ENCODE measurements at places on chromosomes 6 and 20.
A peak's percentile ranks its signal among the peaks of the same experiment; 100 is the strongest.

- no peak for DNase-seq
Measured at GRCh38 chr6:125766641-125767040, 17.2 kb downstream of the HEY2 start.

- no peak for DNase-seq
Measured at GRCh38 chr6:2773449-2773848, 8.3 kb downstream of the WRNIP1 start.

DNA sequence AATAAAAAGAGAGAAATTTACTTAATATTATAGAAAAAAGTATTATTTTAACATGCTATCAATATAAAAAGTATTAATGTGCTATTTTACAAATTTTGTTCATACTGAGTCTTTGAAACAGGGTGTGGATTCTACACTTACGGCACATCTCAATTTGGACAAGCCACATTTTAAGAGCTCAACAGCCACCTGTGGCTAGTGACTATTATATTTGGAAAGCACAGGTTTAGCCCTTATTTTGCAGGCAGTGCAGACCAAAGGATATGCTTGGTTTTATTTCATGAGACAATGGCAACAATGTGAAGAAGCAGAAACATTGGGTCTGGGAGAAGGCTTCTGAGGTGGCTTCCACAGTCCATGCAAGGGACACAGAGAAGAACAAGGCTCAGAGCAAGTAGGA lies 74.6 kb downstream of the BACH2 start:
- DNase-seq: no peak

DNA sequence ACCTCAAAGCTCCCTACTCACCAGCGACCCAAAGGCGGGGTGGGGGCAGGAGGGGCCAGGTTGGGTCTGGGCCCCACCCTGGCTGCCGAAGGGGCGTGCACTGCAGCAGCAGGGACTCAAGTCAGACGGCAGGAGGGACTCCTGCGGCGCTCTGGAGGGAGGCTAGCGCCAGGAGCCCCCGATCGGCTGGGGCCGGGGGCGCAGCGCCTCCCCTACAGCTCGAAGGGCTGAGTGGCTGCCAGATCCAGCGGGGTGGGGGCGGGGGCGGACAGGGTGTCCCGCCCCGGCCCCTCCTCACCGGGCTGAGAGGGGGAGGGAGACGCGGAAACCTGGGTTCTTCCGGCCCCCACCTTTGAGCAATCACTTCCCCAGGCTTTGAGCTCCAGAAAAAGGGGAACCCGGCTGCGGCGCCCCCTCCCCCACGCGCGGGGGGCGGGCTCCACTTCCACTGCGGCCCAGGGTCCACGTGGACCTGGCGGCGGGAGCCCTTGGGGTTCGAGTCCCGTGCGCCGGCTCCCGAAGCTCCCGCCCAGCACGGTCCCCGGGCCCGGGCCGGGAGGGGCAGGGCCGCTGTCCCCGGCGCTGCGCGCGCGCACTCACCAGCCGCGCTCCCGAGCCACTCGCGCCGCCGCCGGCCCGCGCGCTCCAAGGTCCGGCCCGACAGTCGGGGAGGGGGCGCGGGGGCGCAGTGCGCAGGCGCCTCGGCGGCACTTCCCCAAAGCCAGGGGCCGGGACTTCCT lies at the start of gene RGS19:
Gene RGS19 (minus strand): TSS at position 246 of the 740 bp plus-strand sequence. CDS start 2,632 bp downstream, outside the sequence.
- DNase-seq: peak; percentile 84

DNA sequence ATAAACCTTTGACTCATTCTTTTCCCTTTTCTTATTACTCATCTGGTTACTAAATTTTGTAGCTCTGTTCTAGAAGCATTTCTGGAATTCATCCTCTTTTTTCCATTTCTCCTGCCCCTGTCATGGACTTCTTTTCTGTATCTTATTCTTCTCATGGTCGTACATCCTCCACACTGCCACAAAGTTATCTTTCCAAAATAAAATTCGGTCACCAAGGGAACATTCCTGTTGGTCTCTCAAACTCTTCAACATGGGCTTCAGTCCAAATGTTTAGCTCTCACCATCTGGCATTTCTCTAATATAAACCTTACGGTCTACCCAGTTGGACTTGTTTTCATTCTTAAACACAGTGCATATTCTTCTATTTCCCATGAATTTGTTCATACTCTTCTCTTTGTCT lies 428.8 kb upstream of the ID4 start:
- DNase-seq: no peak

GRCh38 chr6:34888514-34888856 lies 570 bp upstream of the ANKS1A start:
- DNase-seq: no peak

DNA sequence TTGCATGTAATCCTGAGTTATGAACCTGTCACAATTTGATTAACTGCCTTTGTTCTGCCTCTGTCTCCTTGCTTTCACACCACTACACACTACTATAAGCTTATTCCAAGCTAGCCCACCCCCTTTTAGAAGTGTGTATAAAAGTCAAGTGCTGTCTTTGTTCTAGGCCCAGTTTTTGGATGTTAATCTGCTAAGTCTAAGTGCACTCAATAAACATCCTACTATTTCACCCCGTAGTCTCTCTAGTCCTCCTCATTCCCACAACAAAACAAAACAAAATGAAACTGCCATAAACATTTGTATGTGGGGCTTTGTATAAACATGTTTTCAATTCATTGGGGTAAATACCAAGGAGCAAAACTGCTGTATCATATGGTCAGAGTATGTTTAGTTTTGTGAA lies 16.1 kb upstream of the SPACA1 start:
- no peak for DNase-seq

- peak; percentile 55 for DNase-seq
Measured at GRCh38 chr20:5569021-5569420, 181.2 kb upstream of the SHLD1 start.

DNA sequence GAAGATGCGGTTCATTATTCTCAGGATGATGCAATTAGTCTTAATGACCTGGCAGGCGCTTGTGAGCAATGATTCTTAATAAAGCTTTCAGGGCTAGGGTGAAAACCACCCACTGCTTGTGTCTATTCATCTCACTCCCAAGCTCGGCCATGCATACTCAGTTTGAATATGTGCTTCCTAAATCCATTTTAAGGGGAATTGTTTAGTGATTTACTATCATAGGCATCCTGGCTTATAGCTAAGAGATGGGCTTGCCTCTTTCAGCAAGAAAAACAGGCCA lies 141.1 kb upstream of the SLC24A3 start:
- DNase-seq: no peak

- DNase-seq: no peak
Measured at GRCh38 chr6:330948-331347, 38.7 kb downstream of the DUSP22 start.

GRCh38 chr20:46987001-46987400 lies 92.4 kb downstream of the EYA2 start:
- DNase-seq: no peak

Measured in stimulated activated CD4-positive, alpha-beta T cell treated with anti-CD3 and anti-CD28 coated beads, Interleukin-15, amount 100 ng/mL, for 24 hours (primary cell).